ENCODE measurements at places on chromosomes 3 and 15.

GRCh38 chr3:133159498-133160475, 121.6 kb downstream of the TMEM108 start:
- DNase-seq: no peak

- DNase-seq: no peak
These were observed 771.1 kb upstream of the GRM7 start for GRCh38 chr3:6089780-6090179.

- no peak for DNase-seq
These were observed 211.7 kb upstream of the TTC14 start for GRCh38 chr3:180390313-180390712.

DNA sequence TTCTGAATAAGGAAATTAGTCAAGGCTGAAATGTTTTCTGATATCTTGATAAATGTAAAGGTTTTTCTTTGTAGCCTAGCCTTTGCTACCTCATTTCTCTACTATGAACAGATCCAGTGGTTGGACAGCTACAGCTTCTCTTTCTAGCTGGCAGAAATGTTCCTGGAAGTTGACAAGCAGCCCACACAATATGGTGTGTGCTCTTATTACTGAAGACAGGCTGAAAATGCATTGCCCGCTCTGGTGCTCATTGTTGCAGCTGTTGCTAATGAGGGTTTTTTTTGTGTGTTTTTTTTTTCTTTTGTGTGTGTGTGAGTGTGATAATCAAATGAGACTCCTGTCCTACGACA, 844.3 kb upstream of the SEMA6D start:
- DNase-seq: no peak

GRCh38 chr3:10910367-10910766, 82.2 kb upstream of the SLC6A1 start:
- DNase-seq: no peak

Data from stimulated activated CD8-positive, alpha-beta memory T cell treated with anti-CD3 and anti-CD28 coated beads, Interleukin-4, amount 100 ng/mL, for 4 hours (primary cell).